ENCODE measurements at places on chromosomes 16 and 17.

GRCh38 chr17:34764716-34765115, 185.3 kb downstream of the TMEM132E start:
- DNase-seq: no peak

DNA sequence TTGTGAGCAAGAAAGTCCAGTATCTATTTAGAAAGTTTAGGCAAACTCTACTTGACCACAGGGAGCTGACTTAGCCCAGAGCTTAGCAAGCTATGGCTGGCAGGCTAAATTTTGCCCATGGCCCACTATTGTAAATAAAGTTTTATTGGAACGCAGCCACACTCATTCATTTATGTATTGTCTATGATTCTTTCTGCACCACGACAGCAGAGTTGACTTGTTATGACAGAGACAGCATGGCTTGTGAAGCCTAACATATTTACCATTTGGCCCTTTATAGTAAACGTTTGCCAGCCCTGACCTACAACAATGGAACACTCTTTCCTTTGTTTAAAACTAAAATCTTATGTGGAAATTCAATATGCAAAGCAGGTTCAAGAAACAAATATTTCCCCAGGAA, 100.0 kb upstream of the ZFHX3 start:
- DNase-seq: no peak

DNA sequence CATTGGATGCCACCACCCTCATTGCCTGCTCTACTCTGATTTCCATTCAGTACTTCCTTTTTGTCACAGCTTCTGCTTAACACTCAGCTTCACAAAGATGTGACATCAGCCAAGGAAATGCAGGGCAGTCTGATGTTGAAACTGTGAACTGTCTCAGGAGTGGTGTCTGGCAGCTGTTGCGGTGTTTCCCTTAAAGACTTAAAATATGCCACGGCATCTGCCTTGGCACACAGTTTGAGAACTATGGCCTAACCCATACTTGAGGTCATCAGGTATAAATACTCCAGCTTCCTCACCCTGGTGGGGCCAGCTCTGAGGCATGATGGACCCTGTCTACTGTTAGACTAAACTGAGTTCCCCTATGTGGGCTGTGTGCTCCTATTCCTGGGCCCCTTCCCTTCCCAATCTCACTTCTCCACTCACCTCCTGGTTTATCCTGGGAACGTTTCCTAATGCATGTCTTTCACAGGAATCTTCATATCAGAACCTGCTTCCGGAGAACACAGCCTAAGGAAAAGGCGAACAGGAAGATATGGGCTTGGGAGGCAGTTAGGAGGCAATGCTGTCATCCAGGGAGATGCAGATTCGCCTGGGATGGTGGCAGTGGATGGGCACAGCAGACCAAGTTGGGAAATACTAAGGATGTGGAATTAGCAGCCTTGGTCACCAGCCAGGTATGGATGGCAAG, 96.5 kb downstream of the WSCD1 start:
- DNase-seq: no peak

- DNase-seq: no peak
Observed at GRCh38 chr16:81036751-81037350, 1.2 kb downstream of the ATMIN start.

DNA sequence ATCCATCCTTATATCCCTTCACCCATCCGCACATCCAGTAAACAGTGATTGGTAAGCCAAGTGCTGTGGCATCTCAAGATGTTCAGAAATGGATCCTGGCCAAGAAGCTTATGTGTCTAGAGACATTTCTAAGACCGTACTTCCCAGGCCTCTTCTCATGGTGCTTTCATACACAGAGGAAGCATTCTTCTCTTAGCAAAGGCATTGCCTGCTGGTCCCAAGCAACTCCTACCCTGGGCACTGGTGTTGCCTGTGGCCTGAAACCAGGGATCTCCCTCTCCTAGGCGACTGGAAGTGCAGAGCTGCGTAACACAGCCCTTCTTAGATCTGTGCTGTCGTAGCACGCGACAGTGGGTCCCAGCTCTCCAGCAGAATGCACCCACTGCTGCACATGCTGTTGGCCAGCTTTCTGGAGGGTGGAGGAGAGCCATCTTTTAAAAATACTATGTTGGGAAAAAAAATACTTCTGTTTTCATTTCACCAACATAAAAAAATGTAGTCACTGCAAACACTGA, 182.9 kb downstream of the CCDC182 start:
- DNase-seq: no peak

GRCh38 chr17:55348749-55349354, 72.8 kb downstream of the MMD start:
- DNase-seq: no peak

- no peak for DNase-seq
Observed at GRCh38 chr16:23523321-23523720, 13.0 kb upstream of the GGA2 start.

DNA sequence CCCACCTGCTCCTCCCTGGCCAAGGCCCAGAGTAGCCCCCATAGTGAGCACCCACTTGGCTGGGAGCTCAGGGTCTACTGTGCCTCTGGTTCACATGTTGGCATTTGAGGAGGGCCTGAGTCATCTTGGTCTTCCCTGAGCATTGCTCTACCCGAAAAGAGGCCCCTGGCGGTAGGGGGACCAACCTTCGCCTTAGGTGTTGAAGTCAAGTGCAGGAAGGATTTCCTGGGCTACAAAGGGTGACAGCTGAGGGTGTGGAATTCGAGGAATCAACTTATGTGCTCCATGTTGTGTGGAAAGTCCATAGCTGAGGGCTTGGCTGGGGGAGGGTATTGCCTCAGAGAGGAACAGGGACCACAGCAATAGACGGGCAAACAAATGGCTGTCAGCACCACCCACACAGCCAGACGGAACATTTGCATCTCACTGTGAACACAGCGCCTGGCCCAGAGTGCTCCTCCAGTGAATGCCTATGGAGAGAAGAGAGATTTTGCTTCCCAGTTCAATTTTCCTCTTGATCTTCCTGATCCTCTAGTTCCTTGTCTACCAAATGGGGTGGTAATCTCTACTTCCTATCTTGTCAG, 35.6 kb upstream of the NGFR start:
- no peak for DNase-seq

DNA sequence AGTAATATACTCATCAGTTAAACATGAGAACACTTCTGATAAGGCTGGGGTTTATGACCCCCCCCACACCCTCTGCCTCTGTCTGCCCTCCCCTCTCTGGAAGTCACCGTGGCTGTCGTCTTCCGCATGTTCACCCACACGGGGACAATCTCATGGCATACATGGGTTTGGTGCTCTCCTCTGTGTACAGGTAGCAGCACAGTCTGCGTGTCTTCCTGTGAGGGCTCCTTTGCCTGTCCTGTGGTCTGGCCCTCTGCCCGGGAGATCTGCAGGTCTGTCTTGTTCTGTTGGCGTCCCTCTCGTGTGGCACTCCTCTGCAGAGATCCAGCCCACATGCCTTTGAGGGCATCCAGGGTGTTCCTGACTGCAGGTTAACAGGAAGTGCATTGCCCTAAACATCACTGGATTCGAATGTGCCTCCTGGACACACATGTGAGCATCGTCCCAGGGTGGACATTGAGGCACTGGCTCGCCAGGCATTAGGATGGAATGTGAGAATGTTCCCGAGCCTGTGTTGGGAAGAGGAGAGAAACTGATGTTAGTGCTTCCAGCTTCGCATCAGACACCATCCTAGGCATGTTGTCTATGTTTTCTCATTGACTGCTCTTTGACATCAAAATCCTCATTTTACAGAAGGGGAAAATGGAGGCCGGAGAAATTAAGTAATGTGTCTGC, 54.5 kb downstream of the NKD1 start:
- no peak for DNase-seq

DNA sequence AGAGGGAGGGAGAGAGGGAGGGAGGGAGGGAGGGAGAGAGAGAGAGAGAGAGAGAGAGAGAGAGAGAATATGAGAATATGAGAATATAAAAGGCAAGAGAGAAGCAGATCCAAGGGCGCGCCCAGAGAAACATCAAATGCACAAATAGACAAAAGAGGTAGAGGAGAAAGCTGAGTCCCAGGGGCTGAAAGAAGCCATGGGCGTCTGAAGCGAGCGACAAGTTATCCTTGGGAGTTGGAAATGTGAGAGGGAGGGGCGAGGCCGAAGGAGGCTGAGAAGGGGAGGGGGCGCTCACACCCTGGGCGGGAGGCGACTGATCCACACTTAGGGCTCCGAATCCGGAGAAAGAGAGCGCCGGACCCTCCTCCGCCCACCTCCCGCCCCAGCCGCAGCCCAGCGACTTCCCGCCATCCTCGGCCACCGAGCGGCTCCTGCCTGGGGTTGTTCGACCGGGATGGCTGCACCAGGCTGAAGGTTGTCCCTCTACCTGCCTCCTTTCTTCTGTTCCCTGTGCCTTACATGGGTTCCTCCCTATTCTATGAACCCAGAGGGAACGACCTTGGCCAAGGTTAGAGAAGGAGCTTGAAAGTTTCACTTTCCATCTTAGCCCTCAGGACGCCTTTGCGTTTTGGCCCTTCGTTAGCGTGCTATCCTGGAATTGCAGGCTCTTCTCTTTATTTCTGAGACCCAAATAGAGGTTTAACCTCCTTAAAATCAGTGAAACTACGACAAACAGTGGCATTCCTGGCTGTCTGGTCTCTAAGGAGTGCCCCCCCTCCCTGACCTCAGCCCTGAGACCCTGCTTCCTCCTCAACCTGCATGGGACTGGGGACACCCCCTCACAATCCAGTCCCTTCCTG, 21.2 kb upstream of the HOXB9 start:
- no peak for DNase-seq

- DNase-seq: no peak
Observed at GRCh38 chr16:73025151-73025855, 22.6 kb downstream of the ZFHX3 start.

DNA sequence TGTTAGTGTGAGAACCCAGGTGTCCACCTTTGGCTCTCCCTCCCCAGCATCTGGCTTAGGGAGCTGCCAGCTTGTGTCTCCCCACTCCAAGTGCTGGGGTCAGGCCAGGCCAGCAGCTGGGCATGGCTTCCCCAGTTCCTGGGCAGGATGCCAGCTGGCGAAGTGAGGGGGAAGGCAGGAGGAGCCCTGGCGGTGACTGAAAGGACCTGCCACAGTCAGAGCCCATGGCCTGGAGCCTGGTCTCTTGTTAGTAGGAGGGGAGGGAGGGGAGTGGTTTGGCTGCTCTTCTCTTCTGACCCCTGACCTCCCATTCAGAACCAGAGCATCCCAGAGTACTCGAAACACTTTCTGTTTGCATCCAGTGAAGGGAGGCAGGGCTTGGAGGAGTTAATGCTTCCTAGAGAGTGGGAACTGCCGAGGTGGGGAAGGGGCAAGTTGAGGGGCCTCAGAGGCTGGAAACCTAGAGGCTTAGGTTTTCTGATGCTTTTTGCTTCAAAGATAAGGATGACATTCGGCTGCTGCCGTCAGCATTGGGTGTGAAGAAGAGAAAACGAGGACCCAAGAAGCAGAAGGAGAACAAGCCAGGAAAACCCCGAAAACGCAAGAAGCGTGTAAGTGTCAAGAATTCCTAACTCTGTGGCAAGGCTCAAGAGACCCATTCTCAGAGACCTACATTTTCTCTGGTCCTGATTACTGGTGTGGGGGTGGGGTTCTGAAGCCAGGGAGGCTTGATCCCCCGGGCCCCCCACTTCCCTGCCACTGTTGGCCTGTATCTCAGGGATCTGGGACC, 772 bp downstream of the CHD3 start:
- DNase-seq: peak; percentile 94

DNA sequence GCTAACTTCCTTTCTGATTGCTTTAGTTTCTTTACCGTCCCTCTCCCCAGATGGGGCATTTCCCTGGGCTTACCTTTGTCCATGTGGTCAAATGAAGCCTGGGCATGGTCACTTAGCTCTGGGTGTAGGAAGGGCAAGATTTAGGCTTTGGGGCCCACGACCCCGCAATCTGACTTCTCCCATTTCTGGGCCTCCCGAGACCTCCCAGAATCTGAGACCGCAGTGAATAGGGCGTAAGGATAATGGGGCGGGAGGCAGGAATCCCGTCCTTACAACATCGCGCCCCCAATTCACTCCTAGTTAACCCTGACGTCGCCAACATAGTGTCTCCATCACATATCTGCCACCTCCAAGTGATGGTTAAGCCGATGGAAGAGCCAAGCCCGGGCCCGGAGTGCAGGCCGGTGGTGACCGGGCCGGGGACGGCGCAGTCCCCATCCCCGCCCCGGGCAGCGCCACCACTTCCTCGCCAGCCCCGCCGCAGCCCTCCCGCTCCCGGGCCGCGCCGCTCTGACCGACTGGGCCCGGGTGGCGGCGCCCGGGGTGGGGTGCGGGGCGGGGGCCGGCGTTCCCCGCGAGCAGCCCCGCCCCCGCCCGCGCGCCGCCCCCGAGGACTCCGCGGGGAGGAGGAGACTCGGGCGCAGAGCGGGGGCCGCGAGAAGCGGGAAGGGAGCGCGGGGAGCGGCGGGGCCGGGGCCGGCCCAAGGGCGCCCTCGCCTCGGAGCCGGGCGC, at the start of gene RHBDL3:
Gene RHBDL3 (plus strand): TSS at position 641 of the 732 bp plus-strand sequence. CDS start 358 bp downstream, outside the sequence.
- DNase-seq: no peak

DNA sequence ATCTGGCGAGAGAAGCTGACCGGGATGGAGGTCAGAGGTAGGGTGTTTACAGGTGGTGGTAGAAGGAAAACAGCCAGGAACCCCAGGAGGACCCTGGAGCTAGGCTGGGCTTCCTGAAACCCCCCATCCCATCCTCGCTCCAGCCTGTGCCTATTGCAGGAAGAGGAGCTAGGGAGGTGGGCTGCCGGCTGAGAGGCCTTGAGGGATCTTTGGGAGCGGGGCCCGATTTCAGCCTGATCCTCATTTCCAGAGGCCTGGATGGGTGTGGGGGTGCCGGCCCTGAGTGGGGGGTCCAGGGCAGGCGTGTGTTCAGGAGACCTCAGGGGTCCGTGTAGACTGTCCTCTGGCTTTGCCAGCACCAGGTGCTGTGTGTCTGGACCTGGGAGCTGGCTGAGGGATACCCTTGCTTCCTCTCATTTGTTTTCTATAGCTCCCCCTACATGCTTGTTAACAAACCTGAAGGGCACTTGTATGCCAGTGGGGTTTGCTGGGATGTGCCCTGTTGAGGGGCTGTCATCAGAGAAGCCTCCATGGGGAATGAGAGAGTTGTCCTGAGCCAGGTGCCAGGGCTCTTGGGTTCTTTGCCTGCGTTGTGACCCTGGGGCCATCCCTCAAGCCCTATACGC, 18.9 kb upstream of the RAP1GAP2 start:
- no peak for DNase-seq

GRCh38 chr17:76248013-76248782, 7.9 kb upstream of the RNF157 start:
- DNase-seq: no peak

GRCh38 chr17:77212081-77212832, 71.5 kb downstream of the SEC14L1 start:
- DNase-seq: no peak

GRCh38 chr17:44310609-44311376, 2.4 kb downstream of the RUNDC3A start:
- no peak for DNase-seq

DNA sequence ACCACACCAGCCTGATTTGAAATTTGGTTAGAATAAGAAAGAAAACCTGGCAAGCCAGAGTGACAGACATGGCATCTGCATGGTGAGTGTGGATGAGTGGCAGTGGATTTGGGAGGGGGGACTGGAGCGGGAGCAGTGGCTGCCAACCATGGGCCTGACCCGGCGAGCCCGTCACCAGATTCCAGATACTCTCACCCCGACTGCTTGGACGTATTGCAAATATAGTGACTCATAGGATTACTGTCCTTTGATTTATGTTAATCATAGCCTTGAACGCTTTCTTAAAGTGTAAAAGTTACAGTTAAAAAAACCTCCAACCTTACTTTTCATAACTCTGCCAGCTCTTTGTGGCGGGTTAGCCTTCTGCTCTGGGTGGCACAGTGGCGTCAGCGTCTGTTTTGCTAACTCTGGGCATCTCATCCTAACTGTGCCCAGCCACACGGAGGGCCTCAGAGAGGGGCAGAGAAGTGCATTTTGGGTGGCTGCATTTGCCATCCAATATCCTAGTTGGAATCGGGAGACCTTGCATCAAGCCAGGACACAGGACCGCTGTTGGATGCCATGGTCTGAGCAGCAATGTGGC, 26.8 kb upstream of the FOXK2 start:
- no peak for DNase-seq

All from RWPE2 (cell line).